LHCN-M2 (cell line): ENCODE measurements at places on chromosomes 5 and 9. TPM values are rescaled to one million over a fixed set of nuclear protein-coding genes. Genes with fewer than 3 reads are reported as not detected.

Gene OR13C8
- not detected in 2 replicates for total RNA-seq

Gene PTGDS
- total RNA-seq: 2.0 TPM in 1 of 2 replicates, not detected in the other

Gene SCGB3A2
- total RNA-seq: not detected in 2 replicates

Gene HTR1A
- total RNA-seq: not detected in 2 replicates
